ENCODE measurements at places on chromosomes 6 and 20. TPM values are rescaled to one million over a fixed set of nuclear protein-coding genes. Genes with fewer than 3 reads are reported as not detected.

The MROH8 gene
- 1.7 TPM for total RNA-seq

The TOX2 gene
- 1.2 TPM for total RNA-seq

The ERVFRD-1 gene
- total RNA-seq: not detected

The OR2B6 gene
- total RNA-seq: not detected

The RSPH9 gene
- not detected for total RNA-seq

The SRC gene
- 15.6 TPM for total RNA-seq

The CASS4 gene
- total RNA-seq: 13.8 TPM

The POU5F1 gene
- not detected for total RNA-seq

The ABHD16B gene
- not detected for total RNA-seq

The TBC1D20 gene
- 47.6 TPM for total RNA-seq

The PFDN6 gene
- 22.7 TPM for total RNA-seq

The EEF1A2 gene
- total RNA-seq: 0.14 TPM

The HNF4A gene
- total RNA-seq: not detected

The IP6K3 gene
- not detected for total RNA-seq

The RIPPLY2 gene
- not detected for total RNA-seq

The MEP1A gene
- total RNA-seq: not detected

The GABRR2 gene
- total RNA-seq: 0.57 TPM
